ENCODE measurements at places on chromosomes 16 and 17.

GRCh38 chr16:4869147-4869805 is 22.0 kb downstream of the UBN1 start:
- no peak for DNase-seq

- DNase-seq = peak; percentile 84
These were observed 9.2 kb downstream of the PIGQ start for GRCh38 chr16:578870-579405.

DNA sequence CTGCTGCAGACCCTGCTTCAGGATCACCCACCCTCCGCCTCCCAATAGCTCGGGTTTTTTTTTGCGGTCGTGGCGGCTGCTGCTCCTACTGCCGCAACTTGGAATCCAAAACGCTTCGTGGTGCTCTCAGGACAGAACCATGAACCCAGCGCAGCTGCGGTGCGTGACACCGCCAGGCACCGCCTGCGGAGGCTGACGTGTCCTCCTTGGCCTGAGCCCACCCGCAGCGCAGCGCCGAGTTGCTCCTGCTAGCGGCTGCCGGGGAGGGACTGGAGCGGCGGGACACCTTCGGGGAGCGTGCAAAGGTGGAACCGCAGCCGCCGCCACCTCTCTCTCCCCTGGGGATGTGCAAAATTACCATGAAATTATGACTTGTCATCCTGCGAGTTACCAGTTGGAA is 1893.0 kb downstream of the TP53TG3F start:
- DNase-seq = no peak

DNA sequence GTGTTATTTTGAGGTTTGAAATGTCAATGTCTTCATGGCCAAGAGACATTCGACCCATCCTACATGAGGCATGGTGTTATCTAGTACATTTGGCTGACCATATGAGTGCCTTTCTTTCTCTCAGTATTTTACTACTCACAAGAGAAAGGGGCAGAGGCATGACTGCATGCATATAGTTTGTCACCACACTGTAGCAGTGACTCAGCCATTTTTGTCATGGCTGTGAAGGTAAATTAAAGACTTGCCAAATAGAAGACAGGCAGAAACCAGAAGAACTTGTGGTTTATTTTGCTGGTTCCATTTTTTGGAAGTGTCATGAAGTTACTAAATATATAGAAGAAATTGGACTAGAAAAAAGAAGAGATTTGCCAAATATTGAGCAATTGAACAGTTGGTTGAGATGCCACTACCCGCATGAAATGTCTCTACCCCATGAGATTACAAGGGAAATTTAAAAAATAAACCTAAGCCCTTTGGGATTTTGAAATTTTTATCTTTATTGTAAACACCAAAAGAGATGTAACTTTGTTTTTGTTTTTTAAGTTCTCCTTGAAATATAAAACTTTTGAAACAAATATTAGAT is 170.3 kb downstream of the CHD9 start:
- no peak for DNase-seq

- DNase-seq = peak; percentile 63
These were observed 3.9 kb downstream of the DEXI start for GRCh38 chr16:10938321-10938720.

DNA sequence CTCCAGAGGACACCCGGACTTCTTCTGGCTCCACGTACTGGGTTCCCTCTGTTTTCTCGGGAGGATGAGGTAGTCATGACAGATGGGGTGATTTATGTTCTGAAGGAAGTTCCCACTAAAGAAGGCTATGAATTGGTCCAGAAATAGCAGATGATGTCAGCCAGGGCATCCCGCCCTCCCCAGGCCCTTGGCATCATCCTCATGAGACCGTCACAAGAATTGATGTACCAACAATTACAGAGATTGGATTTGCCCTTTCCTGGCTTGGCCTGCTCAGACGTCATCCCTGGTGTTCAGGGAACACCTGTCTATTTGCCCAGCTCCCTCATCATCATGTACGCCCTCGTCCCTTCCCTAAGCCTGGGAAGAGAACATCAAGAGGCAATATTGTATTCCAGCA is 102.8 kb upstream of the CCL1 start:
- no peak for DNase-seq

- no peak for DNase-seq
These were observed 29.6 kb downstream of the OGFOD1 start for GRCh38 chr16:56480776-56481467.

DNA sequence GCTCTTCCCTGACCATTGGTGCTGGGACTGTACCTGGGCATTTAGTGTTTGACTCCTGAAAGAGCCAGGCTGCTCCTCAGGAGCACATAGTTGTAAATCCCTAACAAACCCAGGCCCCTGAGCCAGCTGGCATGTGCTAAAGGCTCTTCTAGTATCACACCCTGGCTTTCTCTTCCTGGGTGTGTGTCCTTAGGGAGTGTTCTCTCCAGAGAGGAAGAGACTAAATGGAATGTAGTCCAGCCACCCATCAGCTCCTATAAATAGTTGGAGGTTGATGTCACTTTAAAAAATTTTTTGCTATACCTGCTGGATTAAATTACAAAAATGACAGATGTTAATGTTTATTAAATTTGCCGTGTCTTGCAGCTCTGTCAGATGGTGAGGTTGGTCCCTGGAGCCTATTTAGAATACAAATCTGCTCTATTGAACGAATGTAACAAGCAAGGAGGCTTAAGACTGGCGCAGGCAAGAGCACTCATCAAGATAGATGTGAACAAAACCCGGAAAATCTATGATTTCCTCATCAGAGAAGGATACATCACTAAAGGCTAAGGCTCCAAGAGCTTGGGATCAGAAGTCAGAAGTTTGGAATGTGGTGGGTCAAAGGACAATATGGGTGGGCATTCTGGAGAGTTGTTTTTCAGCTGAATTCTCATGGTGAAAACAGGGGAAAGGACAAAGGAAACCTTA is 13.1 kb upstream of the DUSP14 start:
- no peak for DNase-seq

- no peak for DNase-seq
These were observed 93.6 kb upstream of the GPR139 start for GRCh38 chr16:20167323-20167722.

- no peak for DNase-seq
These were observed 145.6 kb downstream of the GSG1L start for GRCh38 chr16:27917949-27918348.

GRCh38 chr17:35432176-35433074 is at the start of gene SLFN12:
Gene SLFN12 (minus strand): TSS chr17:35432500. CDS start chr17:35423028, 9,472 bp downstream.
- peak; percentile 76 for DNase-seq

DNA sequence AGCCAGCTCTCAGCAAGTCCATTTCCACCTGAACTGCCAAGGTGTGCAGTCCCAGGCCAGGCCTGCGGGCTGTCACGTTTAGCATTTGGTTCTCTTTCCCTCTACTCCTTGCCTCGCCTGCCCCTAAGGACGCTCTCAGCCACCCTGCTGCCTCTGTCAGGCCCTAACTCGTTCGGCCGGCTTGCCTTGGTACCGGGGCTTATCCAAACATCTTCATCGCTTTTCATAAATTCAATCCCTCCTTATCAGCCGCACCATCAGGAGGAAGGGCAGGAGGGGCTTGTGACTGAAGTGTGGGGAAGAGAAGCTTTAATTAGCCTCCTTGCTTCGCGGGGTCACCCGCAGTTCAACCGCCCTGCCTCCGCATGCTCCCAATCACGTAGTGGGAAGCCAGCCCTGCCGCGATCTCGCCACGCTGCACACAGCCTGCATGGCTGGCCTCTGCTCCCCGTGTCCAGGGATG is 231.1 kb downstream of the SOX9 start:
- no peak for DNase-seq

- no peak for DNase-seq
These were observed 347.7 kb upstream of the KIF2B start for GRCh38 chr17:53475002-53475401.

- no peak for DNase-seq
These were observed 1.5 kb downstream of the CYBA start for GRCh38 chr16:88649195-88649923.

DNA sequence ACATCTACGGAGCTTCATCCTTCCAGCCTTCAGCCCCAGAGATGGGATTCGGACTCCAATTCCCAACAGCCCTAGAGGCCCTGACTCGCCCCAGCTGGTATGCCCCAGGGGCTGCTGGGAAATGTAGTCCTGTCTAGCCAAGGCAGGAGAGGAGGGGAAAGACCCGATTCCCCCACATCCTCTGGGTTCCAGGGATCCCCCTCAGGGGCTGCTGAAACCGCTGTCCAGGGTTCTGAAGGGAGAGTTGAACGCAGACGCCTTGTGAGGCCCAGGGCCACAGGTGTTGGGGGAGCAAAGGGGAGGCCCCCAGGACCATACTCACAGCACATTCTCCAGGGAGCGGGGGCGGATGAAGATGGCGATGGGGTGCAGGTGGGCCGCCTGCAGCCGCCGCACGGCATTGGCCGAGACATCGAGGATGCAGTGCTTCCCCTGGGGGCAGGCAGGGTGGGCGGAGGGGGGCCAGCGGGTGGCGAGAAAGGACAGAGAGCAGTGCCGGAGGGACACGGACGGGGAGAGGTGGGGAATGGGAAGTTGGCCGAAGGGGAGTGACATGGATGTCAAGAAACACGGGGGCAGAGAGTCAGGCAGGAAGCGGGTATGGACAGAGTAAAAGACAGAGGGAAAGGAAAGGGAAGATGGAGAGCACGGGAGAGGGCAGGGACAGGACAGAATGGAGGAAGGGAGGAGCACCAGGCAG is 12.6 kb upstream of the ASGR1 start:
- DNase-seq = no peak

DNA sequence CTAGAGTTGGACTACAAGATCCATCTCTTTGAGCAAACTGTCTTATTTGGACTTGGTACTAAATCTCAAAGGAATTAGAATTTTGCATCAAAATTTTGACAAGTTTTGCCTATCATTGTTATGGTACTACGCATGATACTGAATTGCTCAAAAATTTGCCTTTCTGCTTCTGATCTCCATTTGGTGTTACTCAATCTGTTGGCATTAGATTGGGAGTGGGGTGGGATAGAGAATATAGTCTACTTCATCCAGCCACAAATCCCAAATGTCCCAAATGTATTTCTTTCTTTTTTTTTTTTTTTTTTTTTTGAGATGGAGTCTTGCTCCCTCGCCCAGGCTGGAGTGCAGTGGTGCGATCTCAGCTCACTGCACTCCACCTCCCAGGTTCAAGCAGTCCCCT is 204.8 kb downstream of the TANC2 start:
- no peak for DNase-seq

DNA sequence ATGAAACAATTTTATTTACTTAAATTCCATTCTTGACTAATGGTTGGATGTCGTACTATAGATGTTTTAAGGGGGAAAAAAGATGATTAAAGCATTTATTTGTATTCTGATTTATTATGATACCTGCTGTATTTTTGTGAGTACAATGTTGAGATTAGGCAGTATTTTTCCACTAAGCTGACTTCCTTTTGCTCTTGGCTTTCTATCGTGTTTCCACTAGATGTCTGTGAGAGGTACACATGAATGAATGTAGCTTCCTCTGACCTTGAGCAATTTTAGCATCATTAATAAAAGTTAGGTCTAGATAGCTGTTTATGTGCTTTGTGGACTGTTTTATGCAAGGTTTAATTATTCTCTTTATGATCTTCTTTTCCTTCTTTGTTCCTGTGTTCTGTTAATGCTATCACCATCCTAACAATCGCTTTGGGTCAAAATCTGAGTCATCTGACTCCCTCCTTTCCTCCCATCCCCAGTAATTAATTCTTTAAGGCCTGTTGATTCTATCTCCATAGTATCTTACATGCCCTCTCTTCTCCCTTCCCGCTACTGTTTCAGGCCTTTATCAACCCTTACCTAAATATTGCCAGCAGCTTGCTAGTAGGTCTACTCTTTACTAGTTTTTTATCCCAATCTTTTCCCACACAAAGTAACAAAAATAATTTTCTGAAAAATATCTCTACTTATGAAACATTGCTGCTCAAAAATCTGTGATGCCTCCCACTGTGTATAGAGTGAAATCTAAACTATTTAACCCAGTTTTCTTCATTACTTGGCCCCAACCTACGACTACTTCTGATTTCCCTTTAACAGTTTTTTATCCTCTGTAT is 76.0 kb downstream of the VMP1 start:
- DNase-seq = no peak

DNA sequence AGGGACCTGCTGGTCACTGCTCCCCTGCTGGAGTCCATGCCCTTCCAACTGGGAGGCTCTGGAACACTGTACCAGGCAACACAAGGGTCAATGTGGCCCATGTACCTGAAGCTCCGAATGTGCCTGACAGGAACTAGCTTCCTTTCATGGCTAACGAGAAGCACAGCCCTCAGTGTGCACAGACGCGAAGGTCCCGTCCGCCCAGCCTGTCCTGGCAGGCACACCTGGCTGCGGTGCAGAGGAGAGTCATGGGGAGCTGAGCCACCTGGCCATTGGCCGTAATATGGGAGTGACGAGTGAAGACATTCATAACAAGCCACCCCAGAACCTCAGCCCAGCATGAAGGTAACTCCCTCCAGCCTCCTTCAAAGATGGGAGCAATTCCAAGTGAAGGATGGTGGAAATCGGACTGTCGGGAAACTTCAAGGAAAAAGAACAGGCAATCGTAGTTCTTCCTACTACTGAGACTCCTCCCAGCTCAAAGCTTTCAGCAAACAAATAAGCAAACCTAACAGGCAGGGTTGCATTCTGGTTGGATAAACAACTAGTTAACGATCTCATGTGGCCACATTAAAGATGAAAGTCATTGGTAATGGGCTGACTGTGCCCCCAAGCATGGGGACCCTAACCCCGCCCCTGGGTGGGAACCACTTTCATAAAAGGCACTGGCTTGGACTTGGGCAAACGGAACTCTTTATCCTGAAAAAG is 13.2 kb downstream of the TMEM11 start:
- DNase-seq = no peak

DNA sequence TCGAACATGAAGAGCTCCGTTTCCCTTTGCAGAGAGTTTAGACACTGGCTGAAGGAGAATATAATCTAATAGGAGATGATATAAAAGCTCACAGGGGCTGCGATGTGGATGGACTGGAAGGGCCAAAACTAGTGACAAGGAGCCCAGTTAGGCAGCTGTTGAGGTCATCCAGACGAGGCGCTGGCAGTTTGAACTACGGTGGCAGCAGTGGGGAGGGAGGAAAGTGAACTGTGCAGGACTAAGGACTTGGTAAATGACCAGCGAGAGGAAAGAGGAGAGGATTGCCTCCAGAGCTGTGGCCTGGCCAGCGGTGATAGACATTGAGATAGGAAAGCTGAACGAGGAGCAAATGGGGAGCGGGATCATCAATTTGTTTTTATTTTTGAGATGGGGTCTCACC is 14.6 kb upstream of the YWHAE start:
- DNase-seq = no peak

GRCh38 chr17:60627124-60627523 is 27.1 kb downstream of the PPM1D start:
- DNase-seq = no peak

- DNase-seq = no peak
These were observed 231.0 kb upstream of the EEF2KMT start for GRCh38 chr16:5328546-5328945.

All from activated CD8-positive, alpha-beta memory T cell treated with anti-CD3 and anti-CD28 coated beads for 24 hours (primary cell).